Fibroblast of upper back skin (primary cell): ENCODE measurements at places on chromosomes 2 and 18.

GRCh38 chr2:198523710-198524109 lies 719.3 kb downstream of the PLCL1 start:
- peak; percentile 13 for DNase-seq

GRCh38 chr2:168311261-168311910 lies 64.0 kb upstream of the STK39 start:
- no peak for DNase-seq

DNA sequence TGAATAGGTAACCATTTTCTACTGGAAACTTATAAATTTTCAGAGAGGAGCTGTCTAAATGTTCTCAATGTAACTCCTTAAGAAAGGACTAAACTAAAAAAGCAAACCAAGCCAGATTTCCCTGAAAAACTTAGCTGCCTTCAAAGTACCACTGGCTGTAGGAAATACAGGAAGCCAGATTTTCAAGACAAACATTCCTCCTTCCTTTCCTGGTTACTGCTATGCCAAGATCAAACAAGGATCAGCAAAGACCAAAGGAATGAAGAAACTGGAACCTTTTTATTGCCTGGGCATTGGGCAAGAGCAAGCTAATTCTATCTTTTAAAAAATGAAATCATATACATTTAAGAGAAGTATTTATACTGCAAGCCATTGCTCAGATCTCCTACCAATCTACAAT lies 212.7 kb downstream of the DYM start:
- DNase-seq = peak; percentile 44

GRCh38 chr2:109450574-109451273 lies 163.0 kb downstream of the SEPTIN10 start:
- DNase-seq = no peak

DNA sequence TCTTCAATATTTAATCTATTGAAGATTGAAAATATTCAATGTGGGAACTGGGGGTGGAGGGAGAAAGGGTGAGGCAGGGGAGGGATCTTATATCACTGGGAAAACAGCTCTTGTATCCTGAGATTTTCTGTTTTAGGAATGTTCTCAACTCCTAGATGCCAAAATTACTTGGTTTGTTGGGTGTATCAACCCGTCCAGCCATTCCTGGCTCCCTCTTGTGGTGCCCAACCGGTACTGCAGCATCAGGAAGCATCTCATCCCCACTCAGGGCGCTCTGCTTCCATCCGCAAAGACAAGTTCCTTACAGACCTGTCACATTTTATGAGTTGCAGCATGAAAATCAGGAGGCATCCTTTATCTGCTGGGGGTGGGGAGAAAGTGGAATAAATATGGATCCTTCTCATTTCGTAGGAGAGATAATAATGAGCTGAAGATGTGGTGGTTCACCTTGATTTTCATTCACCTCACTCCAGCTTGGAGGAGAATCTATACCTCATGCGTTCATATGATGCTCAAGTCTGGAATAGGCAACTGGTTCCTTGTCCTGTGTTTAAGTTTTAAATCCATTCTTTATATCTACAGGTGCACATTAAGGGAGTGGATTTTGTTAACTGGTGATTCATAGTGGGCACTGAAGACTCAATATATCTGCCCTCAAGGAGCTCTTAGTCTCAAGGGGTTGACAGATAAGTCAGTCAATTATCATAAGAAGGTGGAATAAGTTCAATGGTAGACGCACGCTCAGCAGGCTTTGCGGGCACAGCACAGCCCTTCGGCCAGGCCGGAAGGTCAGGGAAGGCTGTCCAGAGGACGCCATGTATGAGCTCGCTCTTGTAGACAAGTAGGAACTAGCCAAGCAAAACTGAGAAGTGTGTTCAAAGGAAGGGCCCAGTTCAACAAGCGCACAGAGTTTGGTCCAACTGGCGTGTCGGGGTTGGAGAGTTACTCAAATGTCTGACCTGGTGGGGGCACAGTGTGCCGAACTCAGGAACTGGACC lies 127.3 kb downstream of the RNF144A start:
- peak; percentile 52 for DNase-seq

DNA sequence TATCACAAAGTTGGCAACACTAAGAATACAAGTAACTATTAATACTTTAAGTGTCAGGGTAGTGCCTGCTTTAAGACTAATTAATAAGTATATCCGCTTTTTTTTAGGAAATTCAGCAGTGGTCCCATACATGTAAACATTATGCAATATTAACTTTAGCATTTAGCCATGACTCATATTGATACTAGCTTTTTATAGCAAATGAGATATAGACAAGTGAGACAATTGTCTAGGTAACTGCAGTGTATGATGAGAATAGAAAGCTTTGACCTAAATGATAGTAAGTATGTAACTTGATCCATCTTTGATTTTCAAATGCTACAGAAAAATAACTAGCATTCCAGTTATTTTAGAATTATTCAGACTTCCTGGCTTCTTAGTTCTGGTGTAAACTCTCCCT lies 27.4 kb upstream of the VRK2 start:
- no peak for DNase-seq

- DNase-seq = no peak
These were observed 254.2 kb downstream of the CDH2 start for GRCh38 chr18:27922780-27923179.

- no peak for DNase-seq
These were observed 10.9 kb downstream of the DDX18 start for GRCh38 chr2:117825437-117825836.

GRCh38 chr2:71801969-71802368 lies 345.7 kb downstream of the CYP26B1 start:
- peak; percentile 71 for DNase-seq

- no peak for DNase-seq
These were observed 51.9 kb downstream of the ACSL3 start for GRCh38 chr2:222912776-222913175.

- no peak for DNase-seq
These were observed 5.6 kb downstream of the ESPNL start for GRCh38 chr2:238105506-238106338.

GRCh38 chr2:147135376-147135775 lies 709.5 kb upstream of the ACVR2A start:
- no peak for DNase-seq

DNA sequence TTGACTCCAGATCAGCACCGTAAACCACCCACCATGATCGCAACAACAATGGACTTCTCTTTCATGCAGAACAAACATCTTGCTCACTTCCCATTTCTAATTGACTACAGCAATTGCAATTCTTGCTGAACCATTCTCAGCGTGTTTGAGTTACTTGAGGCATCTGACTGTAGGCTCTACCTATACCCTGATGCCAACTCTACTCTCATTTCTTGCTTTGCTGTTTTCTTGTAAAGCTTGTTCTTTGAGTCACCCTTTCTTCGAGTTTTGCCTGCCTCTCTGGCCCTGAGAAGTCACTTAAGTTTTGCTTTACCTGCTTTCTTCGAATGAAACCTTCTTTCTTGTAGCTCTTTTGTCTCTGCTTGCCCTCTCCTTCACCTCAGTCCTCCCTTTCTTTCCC lies 160.5 kb upstream of the RND3 start:
- no peak for DNase-seq

GRCh38 chr2:106547164-106547903 lies 60.2 kb downstream of the CD8B2 start:
- DNase-seq = no peak

DNA sequence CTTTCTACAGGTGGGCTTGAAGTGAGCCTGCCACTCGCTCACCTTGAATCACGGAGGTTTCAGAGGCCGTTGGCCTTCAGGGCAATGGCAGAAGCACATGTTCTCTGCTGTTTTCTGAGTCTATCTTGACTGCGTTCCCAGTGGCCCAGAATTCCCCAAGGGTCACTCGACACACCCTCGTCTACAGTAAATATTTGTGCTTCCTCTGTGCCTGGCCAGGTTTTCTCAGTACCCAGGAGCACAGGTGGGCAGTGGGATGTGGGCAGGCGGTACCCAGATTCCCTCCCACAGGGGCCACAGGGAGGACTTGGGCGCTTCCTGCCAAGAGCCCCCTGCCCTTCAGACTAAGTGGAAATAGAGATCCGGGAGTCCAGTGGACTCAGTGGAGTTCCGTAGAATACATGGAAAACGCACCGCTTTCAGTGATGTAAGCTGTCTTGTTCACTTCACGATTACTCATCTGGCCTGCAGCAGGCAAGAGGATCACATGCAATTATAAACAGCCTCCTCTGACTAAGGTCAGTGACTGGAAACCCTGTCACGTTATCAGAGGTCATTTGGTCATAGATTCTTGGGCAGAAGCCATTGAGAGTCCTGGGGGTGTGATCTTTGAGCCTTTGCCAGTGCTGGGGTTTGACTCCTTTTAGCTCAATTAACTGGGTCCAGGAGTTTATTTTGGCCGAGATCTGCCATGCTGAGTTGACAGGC lies 179.8 kb downstream of the NEDD4L start:
- DNase-seq = peak; percentile 80

DNA sequence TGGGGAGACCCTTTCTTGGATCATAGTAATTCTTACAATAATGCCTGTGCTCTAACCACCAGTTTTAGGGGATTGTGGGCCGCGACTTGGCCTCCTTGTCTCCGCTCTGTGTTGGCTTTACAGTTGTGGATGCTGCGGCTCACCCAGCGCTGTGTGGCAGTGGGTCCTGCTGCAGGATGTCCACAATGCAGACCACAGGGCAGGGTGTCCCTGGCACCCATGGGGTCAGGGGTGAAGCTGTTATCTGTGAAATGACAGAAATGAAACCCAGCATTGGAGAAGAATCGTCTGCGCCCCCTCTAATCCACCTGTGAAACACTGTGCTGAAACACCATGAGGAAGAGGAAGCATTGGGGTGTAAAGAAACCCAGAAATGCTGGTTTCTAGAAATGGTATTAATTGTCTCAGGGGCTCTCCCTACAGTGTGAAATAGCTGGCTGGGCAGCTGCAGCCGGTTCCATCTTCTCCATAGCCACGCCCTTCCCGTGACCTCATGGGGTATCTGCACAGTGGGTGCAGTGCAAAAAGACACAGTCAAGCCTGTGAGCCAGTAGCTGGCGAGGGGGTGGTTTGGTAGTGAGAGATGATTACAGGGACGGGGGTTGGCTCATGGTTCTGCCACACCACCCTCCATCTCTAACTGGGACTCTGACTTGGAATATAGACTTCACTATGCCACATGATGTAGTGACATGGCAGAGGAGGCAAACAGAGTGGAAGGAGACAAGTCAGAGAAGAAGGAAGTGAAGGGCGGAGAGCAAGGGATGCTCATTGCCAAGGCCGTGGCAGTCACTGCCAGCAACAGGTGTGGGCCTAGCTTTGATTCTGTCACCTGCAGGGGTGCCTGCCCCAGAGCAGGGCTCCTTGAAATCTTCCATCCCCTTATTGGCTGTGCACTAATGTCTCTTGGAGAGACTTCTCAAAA lies 16.2 kb downstream of the INPP4A start:
- no peak for DNase-seq

GRCh38 chr2:113209011-113209645 lies 35.4 kb downstream of the PSD4 start:
- DNase-seq = peak; percentile 46

GRCh38 chr2:14524803-14525080 lies 107.8 kb upstream of the LRATD1 start:
- peak; percentile 62 for DNase-seq

GRCh38 chr18:80200932-80201672 lies 46.2 kb downstream of the PARD6G start:
- no peak for DNase-seq

DNA sequence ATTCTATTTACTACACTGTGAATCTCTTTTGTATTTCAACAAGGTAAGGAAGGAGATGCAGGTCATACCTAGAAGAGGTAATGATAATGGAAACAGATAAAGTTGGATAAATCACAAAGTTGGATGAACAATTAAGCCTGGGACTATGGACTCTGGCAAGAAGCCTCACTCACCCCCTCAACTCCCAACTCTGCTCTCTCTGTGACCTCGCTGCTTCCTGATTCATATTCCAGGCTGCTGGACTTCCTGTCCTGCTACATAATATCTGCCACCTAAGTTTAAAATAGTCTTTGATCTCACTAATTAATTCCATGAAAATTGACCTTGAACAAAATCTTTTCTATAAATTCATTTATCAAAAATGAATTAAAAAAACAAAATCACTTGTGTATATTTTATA lies 215.3 kb downstream of the CALCRL start:
- DNase-seq = no peak

- no peak for DNase-seq
These were observed 10.7 kb upstream of the SPOPL start for GRCh38 chr2:138490673-138491494.

DNA sequence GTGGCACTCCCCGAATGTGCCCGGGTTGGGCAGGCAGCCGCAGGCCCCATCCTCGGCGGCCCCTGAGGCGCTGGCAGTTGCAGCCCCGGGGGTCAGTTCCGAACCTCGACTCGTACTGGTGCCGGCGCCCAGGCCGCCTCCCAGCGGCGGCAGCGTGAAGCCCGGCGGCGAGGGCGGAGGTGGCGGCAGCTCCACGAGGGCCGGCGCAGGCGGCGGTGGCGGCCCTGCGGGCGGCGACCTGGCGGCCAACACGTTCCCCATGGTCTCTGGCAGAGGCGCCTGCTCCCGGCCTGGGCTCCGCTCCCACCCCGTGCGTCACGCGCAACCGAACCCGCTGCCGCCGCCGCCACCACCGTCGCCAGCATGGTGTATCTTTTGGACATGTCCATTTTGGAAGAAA lies 196.3 kb downstream of the CCDC74A start:
- no peak for DNase-seq

GRCh38 chr18:9965711-9966624 lies 52.2 kb downstream of the VAPA start:
- peak; percentile 57 for DNase-seq

DNA sequence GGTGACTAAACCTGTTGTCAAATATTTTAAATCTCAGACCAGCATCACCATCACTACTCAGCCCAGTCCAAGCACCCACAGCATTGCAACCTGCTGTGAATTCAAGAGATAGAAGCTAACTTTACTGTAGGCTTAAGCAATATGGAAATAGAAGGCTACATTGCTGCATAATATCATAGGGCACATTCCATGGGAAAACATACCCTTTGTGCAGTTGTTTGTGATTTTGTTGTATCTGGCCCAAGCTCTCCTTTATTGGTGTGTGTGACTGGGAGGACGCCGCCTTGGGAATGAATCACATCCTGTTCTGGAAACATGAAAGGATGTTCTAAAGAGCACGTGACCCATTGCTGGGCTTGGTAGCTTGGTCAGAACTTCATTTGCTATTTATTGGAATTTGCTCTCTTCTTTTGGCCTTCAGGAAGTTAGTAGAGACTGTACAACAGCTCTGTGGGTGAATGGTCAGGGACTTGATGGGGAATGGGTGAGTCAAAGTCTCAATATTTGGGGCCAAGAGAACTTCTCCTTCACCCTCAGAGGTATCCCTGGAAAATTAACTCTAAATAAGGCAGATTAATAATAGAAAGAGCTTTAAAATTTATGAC lies 106.8 kb upstream of the SERPINE2 start:
- DNase-seq = peak; percentile 77

- DNase-seq = no peak
These were observed 43.6 kb downstream of the SCTR start for GRCh38 chr2:119480718-119481142.

- DNase-seq = peak; percentile 92
These were observed 143.5 kb downstream of the PKP4 start for GRCh38 chr2:158600155-158600802.

GRCh38 chr2:170091436-170091835 lies 86.5 kb upstream of the MYO3B start:
- DNase-seq = no peak

- DNase-seq = no peak
These were observed 32.9 kb downstream of the TPRKB start for GRCh38 chr2:73704285-73704684.

- peak; percentile 53 for DNase-seq
These were observed 378.5 kb upstream of the ID2 start for GRCh38 chr2:8303322-8303832.

- peak; percentile 28 for DNase-seq
These were observed 634 bp downstream of the CREB1 start for GRCh38 chr2:207530160-207531031.
